ENCODE measurements at places on chromosomes 2 and 18. TPM values are rescaled to one million over a fixed set of nuclear protein-coding genes. Genes with fewer than 3 reads are reported as not detected.

CD8A gene
- total RNA-seq: 4.1 TPM

DNA sequence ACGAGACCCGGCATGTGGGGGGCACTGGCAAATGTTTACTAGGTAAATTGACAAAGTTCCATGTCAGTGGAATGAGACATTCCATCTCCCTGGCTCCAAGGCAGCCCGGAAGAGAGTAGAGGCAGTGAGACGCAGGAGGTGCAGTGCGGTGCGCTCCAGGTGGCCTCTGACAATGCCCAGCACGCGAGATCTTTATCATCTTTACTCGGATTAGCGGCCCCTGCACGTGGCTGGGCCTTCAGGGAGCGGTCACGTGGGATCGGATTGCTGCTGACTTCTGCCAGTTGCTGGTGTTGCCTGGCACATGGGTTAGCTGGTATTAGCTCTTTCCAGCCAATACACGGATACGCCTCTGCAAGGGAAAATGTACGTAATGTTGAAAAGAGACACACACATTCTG lies 151.2 kb upstream of the ALKAL2 start:
- H3K4me3 ChIP-seq: no peak overlapping the region
- DNase-seq: no peak
- H3K27me3 ChIP-seq: no peaks in the 10 kb centered on the region
- H3K27ac ChIP-seq: no peak overlapping the region
- H3K36me3 ChIP-seq: no peaks in the 10 kb centered on the region

DNA sequence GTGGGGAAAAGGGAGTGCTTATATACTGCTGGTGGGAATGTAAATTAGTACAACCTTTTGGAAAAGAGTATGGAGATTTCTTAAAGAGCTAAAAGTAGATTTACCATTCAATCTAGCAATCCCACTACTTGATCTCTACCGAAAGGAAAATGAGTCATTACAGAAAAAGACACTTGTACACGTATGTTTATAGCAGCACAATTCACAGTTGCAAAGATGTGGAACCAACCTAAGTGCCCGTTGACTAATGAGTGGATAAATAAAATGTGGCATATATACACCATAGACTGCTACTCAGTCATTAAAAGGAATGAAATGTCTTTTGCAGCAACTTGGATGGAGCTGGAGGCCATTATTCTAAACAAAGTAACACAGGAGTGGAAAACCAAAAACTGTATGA lies 29.5 kb downstream of the FLACC1 start:
- H3K4me1 ChIP-seq: peaks cover 10% of the 10 kb centered on the region
- H3K4me3 ChIP-seq: no peak overlapping the region
- H3K36me3 ChIP-seq: peaks cover 26% of the 10 kb centered on the region
- no peaks in the 10 kb centered on the region for H3K27me3 ChIP-seq
- no peak overlapping the region for H3K27ac ChIP-seq

GRCh38 chr2:30860726-30861125 lies 53.5 kb upstream of the CAPN13 start:
- no peaks in the 10 kb centered on the region for H3K36me3 ChIP-seq
- peaks cover 6% of the 10 kb centered on the region for H3K27me3 ChIP-seq
- H3K4me1 ChIP-seq: peaks cover 4% of the 10 kb centered on the region
- H3K27ac ChIP-seq: no peak overlapping the region

GRCh38 chr18:3648641-3649040 lies 198.7 kb downstream of the TGIF1 start:
- no peak for DNase-seq
- no peaks in the 10 kb centered on the region for H3K27me3 ChIP-seq
- H3K36me3 ChIP-seq: no peaks in the 10 kb centered on the region
- H3K4me1 ChIP-seq: peaks cover 34% of the 10 kb centered on the region

DNA sequence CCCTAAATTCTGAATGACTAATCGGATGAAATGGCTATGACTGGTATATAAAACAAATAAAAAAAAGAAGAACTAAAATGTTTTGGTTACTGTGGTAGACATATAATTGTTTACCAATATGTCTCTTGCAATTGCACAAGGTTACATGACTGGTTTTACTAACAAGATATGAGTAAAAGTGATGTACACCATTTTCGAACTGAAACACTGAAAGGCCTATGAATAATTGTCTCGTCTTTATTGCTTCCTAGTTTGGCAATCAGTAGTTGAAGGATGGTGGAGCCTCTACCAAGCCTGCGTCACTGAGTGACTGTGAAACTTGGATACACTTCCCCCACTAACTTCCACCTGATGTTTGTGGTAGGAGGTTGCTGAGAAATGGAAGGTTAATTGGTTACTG lies 16.5 kb downstream of the CDH19 start:
- no peak overlapping the region for H3K27ac ChIP-seq
- no peaks in the 10 kb centered on the region for H3K36me3 ChIP-seq
- no peak overlapping the region for H3K4me3 ChIP-seq
- no peaks in the 10 kb centered on the region for H3K27me3 ChIP-seq

DNA sequence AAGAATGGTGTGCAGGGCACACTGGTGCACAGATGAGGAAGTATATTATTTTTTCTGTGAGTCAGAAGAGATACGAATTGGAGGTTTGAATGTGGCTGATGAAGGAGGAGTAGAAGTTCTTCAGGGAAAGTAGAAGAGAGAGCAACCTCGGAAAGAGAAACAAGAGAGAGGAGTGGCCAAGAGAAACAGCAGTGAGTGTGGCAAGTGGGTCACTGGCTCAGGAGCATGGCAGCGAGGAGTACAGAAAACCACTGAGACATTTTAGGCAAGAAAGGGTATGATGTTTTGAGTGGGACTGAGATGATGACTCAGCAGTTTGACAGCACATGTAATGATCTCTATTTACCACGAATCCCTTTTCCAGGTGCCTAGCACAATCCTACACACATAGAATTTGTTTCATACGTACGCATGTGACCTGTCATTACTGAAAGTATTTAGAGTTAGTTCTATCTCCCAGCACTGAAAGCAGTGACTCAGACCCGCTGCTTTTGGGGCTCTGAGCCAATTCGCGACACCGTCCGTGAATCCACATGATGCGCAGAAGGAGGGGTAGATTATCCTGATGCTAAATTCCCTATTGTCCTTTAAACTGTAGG lies 915.4 kb downstream of the DCDC2C start:
- no peak overlapping the region for H3K4me3 ChIP-seq
- H3K4me1 ChIP-seq: no peaks in the 10 kb centered on the region
- no peaks in the 10 kb centered on the region for H3K36me3 ChIP-seq
- H3K27me3 ChIP-seq: no peaks in the 10 kb centered on the region

DNA sequence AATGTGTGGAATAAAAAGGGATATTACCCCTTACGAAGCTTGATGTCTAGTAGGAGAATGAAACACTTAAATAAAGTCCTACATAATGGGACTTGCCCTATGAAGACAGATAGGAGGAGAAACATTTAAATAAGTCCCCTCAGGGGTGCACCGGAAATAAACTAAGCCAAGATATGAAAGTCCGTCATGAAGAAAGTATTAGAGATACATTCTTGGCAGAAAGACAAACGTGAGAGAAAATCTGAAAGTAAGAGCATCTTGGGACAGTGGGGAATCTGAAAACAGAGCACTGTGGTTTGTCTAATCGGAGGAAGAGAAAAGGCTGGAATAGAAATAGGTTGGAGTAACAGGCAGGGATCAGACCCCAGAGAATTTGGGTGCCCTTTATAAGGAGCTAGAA lies 516.9 kb upstream of the DSEL start:
- no peak for DNase-seq
- no peaks in the 10 kb centered on the region for H3K27me3 ChIP-seq
- H3K36me3 ChIP-seq: no peaks in the 10 kb centered on the region
- H3K4me3 ChIP-seq: no peak overlapping the region
- no peak overlapping the region for H3K27ac ChIP-seq

- DNase-seq: peak; percentile 2
- H3K4me3 ChIP-seq: no peak overlapping the region
- peaks cover 19% of the 10 kb centered on the region for H3K4me1 ChIP-seq
These were observed 13.1 kb downstream of the FBLN7 start for GRCh38 chr2:112151271-112151670.

- peaks cover 12% of the 10 kb centered on the region for H3K4me1 ChIP-seq
- peaks cover 2% of the 10 kb centered on the region for H3K36me3 ChIP-seq
- no peak for DNase-seq
- no peaks in the 10 kb centered on the region for H3K27me3 ChIP-seq
- no peak overlapping the region for H3K27ac ChIP-seq
- no peak overlapping the region for H3K4me3 ChIP-seq
These were observed 127.1 kb downstream of the CERS6 start for GRCh38 chr2:168583064-168583709.

- peak; percentile 38 for DNase-seq
- peaks cover 8% of the 10 kb centered on the region for H3K36me3 ChIP-seq
- H3K27me3 ChIP-seq: no peaks in the 10 kb centered on the region
- no peak overlapping the region for H3K4me3 ChIP-seq
- H3K27ac ChIP-seq: no peak overlapping the region
These were observed 93.9 kb downstream of the FARSB start for GRCh38 chr2:222561817-222562645.

- peaks cover 23% of the 10 kb centered on the region for H3K27me3 ChIP-seq
- no peak for DNase-seq
- H3K4me1 ChIP-seq: no peaks in the 10 kb centered on the region
These were observed 70.2 kb downstream of the HRH4 start for GRCh38 chr18:24530630-24531111.

DNA sequence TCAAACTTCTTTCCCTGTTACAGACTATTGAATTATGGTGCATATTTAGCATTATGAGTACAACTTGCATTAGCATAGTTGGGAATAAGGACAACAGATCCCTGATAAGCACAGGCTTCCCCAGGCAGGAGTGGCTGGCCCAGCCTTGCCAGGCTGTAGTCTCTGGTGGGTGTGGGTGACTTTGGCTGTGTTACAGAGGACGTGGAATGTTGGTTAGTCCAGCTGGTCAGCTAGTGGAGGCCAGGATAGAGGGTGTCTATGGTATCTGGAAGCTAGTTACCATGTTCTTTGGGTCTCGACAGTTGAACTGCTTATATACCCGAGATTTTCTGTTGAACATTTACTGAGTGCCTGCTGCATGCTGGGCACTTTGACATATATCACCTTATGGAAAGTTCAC lies 4.7 kb downstream of the SH3RF3 start:
- peaks cover 3% of the 10 kb centered on the region for H3K36me3 ChIP-seq
- peaks cover 84% of the 10 kb centered on the region for H3K27me3 ChIP-seq
- peaks cover 12% of the 10 kb centered on the region for H3K4me1 ChIP-seq
- no peak overlapping the region for H3K27ac ChIP-seq
- no peak overlapping the region for H3K4me3 ChIP-seq

GRCh38 chr2:58584606-58585118 lies 343.5 kb upstream of the FANCL start:
- H3K36me3 ChIP-seq: no peaks in the 10 kb centered on the region
- no peaks in the 10 kb centered on the region for H3K27me3 ChIP-seq
- no peak overlapping the region for H3K27ac ChIP-seq
- H3K4me3 ChIP-seq: no peak overlapping the region

- H3K4me3 ChIP-seq: no peak overlapping the region
- DNase-seq: no peak
- no peak overlapping the region for H3K27ac ChIP-seq
- no peaks in the 10 kb centered on the region for H3K27me3 ChIP-seq
- H3K36me3 ChIP-seq: no peaks in the 10 kb centered on the region
- no peaks in the 10 kb centered on the region for H3K4me1 ChIP-seq
These were observed 245.2 kb downstream of the EIPR1 start for GRCh38 chr2:3132466-3132865.
